ENCODE measurements at places on chromosomes 6 and 20.

DNA sequence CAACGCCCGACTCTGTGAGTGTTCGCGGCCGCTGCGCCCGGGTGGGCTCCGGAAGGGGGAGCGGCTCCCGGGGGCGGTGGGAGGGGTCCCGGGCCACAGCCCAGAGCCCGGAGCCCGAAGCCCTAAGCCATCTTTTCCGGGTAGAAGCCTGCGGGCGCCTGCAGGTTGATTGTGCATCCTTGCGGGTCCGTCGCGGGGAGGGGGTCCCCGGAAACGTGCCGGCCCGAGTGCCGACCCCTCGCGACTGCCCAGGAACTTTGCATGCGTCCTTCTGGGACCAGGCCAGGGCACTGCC, 413 bp downstream of the PTPRA start:
- DNase-seq = peak; percentile 61

DNA sequence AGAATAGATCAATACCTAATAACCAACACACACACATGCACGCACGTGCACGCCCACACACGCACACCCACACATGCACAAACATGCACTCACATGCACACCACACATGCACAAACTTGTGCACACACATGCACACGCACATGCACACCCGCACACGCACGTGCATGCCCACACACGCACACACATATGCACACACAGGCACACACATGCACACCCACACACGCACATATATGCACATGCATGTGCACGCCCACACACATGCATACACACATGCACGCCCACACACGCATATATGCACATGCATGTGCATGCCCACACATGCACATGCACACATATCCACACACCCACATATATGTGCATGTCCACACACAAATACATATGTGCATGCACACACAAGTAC, 26.2 kb upstream of the CHRNA4 start:
- DNase-seq = no peak

GRCh38 chr6:70834520-70834919, 122.3 kb downstream of the B3GAT2 start:
- no peak for DNase-seq

DNA sequence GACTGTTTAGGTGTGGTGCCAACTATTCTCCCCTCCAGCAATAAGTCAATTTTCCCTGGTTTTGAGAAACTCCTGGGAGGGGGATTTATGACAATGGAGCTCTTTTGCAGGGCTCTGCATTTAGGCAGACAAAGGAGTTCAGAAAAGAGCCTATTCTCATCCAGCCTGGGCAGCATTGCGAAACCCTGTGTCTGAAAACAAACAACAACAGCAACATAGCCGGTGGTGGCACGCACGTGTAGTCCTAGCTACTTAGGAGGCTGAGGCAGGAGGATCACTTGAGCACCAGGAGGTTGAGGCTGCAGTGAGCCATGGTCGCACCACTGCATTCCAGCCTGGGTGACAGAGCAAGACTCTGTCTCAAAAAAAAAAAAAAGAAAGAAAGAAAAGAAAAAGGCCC, 6.4 kb downstream of the CLPS start:
- no peak for DNase-seq

GRCh38 chr6:130526466-130526865, 160.6 kb downstream of the TMEM200A start:
- DNase-seq = no peak

DNA sequence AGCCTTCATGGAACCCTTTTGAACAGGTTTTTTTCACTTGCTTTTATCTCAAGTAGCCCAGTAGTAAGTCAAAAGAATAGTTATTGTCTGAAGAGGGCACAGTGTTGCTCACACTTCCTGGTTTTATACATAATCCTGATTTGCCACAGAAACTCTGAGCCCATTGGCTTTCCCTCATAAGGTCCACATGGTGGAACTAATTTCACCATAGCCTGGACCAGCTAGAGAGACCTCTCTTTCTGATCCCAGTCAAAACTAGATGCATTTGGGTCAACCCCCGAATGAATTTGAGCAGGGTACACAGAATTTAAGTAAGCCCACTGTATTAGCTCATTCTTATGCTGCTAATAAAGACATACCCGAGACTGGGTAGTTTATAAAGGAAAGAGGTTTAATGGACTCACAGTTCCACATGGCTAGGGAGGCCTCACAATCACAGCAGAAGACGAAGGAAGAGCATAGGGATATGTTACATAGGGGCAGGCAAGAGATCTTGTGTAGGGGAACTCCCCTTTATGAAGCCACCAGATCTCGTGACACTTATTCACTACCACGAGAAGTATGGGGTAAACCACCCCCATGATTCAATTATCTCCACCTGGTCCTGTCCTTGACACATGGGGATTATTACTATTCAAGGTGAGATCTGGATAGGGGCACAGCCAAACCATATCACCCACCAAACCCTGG, 6.2 kb downstream of the RWDD2A start:
- peak; percentile 19 for DNase-seq

GRCh38 chr6:1821164-1821512, 211.4 kb downstream of the FOXC1 start:
- no peak for DNase-seq

GRCh38 chr6:89952686-89953085, 58.4 kb downstream of the GJA10 start:
- peak; percentile 67 for DNase-seq

DNA sequence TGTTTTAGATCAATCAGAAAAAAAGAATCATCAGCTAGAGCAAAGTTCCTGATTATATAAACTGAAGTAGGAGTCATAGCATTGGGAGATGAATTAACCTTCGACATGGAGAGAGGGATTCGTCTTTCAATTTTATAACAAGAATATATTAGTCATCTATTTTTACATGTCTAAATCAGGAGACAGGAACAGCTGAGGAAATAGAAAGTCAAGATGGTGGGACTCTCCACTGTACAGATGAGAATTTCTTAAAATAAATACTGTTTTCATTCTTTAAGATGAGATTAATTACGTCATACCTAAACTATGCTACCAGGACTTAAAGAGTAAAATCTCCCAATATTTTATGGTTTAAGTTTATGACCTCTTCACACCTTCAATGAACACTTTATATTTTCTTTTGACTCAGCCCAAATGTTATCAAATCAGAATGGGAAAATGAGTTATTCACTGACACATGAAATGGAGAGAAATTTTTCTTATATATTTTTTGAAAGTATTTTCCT, 1137.7 kb downstream of the EPHA7 start:
- DNase-seq = no peak

DNA sequence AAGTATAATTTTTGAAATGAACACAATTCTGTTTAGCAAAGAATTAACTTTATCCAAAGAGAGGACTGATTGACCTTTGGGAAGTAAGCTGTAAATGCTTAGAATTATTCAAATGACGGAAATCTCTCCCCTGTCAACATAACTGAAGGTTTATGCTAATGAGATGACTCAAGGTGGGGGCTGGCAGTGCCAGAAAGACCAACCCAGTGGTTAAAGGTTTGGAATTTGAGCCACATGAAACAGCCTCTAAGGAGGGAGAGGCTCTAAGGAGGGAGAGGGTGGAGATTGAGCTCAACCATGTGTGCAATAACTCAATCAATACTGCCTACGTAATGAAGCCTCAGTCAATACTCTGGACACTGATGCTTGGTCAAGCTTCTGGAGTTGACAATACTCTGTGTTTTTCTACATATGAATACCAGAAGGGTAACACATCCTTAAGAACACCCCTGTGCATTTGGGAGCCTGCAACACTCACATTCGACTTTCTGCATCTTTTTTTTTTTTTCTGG, 123.4 kb upstream of the TENT5A start:
- no peak for DNase-seq

DNA sequence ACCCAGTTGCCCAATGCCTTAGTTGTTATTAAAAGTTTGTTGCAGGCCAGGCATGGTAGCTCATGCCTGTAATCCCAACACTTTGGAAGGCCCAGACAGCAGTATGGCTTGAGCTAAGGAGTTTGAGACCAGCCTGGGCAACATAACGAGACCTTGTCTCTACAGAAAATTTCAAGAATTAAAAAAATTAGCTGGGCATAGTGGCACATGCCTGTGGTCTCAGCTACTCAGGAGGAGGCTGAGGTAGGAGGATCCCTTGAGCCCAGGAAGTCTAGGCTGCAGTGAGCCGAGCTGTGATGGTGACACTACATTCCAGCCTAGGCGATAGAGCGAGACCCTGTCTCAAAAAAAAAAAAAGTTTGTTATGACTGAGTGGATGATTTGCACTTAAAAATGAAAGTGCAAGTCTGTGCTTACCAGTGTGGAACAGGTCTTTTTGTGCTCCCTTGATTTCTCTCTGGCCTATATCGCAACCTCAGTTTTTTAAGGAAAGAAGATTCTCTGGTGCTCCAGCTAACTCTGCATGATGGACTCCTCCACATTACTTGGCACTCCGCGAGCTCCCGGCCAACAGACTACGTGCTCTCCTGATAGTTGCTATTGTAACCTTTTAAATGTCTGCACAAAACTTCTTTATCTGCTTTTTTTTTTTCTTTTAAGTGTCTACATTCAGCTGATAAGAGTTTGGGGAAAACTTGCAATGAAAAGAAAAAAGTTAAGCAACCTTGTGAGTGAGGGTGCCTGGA, 22.1 kb downstream of the ZKSCAN3 start:
- DNase-seq = no peak

DNA sequence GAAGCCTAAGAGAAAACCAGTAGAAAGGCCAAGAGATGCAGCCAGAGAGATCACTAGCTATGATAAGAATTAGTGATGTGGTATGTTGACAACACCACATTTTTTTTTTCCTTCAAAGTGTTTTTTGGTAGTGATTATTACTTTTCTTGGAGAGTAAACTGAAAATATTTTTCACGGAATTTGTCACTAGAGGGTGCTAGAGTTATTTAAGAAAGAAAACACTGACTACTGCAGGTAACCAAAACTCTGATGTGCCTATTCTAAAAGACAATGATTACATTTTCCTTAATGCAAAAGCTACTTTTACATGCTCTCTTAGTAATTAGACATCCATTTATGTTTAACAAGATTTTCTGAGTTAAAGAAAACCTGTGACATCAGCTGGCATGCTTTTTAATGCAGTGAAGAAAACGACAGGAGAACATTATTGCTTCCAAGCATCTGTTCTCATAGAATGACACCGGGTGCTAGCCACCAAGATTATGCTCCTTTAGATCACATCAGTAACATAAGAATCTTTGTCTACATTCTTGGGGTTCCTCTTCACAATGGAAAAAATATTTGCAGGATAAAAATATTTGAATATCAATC, 28.8 kb downstream of the RWDD2A start:
- DNase-seq = no peak

DNA sequence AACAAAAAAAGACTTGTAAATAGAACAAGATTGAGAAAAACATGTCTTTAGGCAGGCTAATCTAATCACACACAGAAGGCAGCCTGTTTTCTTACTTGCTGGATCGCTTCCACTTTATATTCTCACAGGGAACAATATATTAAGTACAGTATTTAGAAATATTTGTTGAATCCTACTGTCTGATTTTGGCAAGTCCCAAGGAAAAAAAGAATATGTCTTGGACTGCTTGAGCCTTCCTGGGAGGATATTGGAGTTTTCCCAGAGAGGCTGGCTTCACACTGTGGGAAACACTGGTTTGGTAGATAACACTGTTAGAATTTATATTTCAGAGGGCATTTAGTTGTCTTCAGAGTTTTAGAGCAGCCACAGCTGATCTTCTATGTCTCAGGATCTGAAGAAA, 229.7 kb downstream of the PRL start:
- DNase-seq = no peak

- DNase-seq = no peak
These were observed 3.4 kb downstream of the NKX2-4 start for GRCh38 chr20:21393816-21394519.

DNA sequence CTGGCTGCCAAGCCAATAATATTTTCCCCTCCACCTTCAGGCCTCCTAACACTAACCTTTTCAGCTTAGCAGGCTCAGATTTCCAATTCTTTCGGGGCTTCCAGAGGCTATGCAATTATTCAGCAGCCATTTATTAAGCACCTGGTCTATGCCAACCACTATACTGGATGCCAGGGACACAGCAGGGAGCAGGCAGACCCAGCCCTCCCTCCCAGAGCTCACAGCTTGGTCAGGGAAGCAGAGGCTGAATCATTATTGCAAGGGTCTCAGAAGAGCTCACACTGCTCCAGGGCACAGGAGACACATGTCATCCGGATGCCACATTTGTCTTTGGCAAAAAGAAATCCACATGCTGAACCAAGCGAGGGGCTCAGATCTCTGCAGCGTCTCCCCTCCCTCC, 1.3 kb downstream of the BPIFB1 start:
- no peak for DNase-seq

DNA sequence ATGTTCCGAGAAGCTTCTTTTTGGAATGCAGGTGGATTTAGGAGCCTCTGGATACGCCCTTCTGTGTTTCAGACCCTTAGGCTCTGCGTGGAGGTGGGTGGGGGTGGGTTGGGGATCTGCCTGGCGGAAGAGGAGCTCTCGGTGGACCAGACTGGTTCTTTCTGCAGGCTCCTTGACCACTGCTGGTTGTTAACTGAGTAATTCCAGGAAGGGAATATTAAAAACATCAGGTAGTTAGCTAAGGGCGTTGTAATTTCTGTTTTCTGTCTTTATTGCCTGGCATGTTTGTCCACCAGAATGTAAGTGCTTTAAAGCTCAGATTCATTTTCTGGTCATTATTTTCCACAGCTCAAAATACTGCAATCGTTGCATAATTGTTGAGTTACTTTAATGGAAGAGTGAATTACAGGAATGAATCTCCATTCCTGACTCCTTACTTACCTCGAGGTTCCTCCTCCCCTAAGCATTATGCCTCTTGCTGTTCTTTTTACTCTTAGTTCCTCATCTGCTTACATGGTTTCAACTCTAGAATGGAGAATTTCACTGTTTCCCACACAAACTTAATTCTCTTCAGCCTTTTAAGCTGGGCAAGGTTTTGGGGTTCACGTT, 5.9 kb downstream of the CDYL start:
- DNase-seq = no peak

DNA sequence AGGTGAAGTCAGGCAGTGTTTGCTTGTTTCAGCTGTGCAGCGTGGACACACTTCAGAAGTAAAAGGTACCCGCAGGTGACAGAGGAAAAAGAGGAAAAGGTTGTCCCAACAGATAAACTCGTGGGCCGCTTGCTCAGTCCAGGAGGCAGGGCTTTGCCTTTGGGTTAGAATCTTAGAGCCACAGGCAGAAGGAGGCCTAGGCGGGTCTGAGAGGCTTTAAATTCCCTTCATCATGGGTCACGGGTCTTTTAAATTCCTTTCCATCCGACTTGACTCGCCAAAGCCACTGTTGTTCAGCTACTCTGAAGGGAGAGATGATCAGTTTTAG, 48.2 kb downstream of the AGPAT4 start:
- no peak for DNase-seq

DNA sequence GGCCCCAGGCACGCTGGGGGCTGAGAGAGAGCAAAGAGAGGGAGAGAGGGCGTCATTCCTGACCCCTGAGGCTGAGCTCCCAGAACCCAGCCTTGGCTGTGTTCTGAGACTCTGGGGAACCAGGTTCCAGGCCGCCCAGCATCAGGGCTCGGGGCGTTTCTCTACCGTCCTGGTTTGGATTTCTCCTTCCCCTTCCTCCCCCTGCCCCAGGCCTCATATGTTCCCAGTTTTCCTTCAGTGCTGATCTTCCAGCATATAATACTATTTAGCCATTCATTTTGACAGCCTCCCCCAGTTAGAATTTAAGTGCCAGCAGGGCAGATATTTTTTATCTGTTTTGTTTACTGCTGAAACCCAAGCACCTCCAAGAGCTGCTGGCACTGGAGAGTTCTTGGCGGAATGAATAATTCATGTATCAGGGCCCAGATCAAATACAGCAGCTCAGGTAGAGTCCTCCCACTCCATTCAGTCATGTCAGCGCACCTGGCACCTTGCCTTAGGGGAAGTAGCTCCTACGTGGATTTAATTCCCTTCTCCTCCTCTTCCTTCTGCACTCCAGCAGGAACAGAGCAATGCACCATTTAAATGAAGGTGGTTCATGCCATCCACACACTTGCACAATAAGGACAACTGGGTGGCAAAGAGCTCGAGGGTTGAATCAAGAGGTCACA, 23.4 kb upstream of the FRMD1 start:
- DNase-seq = no peak
